ENCODE measurements at places on chromosomes 3 and 15. TPM values are rescaled to one million over a fixed set of nuclear protein-coding genes. Genes with fewer than 3 reads are reported as not detected.

The LDHAL6B gene
- not detected for total RNA-seq

The SEMA3F gene
- 3.2 TPM for total RNA-seq

The ANAPC13 gene
- 93.5 TPM for total RNA-seq

The EIF2B5 gene
- total RNA-seq = 27.8 TPM

The DAPK2 gene
- total RNA-seq = 2.1 TPM

The GRAMD2A gene
- total RNA-seq = not detected

The FAIM gene
- total RNA-seq = 12.6 TPM

The USP50 gene
- total RNA-seq = not detected

The KNG1 gene
- total RNA-seq = not detected

The TBC1D21 gene
- not detected for total RNA-seq

The GOLGA8Q gene
- total RNA-seq = not detected

The POTEB gene
- not detected for total RNA-seq

The CPN2 gene
- not detected for total RNA-seq

The EPHA3 gene
- total RNA-seq = under 0.01 TPM

The SQOR gene
- 19.7 TPM for total RNA-seq

The EXD1 gene
- total RNA-seq = not detected

The CELSR3 gene
- 1.4 TPM for total RNA-seq

The TOPBP1 gene
- total RNA-seq = 21.0 TPM

The CX3CR1 gene
- not detected for total RNA-seq

The MST1R gene
- total RNA-seq = not detected

The CAMK2N2 gene
- total RNA-seq = not detected

The DNAH1 gene
- total RNA-seq = 4.0 TPM

The P3H2 gene
- 41.5 TPM for total RNA-seq

The THSD4 gene
- total RNA-seq = 50.6 TPM
